ENCODE measurements at places on chromosomes 4 and X.

- DNase-seq: no peak
Observed at GRCh38 chrX:124347242-124347641, 879 bp downstream of the SH2D1A start.

- DNase-seq: no peak
Observed at GRCh38 chr4:89110541-89110985, 770 bp upstream of the TIGD2 start.

- no peak for DNase-seq
Observed at GRCh38 chr4:87851953-87852352, 19.2 kb downstream of the MEPE start.

DNA sequence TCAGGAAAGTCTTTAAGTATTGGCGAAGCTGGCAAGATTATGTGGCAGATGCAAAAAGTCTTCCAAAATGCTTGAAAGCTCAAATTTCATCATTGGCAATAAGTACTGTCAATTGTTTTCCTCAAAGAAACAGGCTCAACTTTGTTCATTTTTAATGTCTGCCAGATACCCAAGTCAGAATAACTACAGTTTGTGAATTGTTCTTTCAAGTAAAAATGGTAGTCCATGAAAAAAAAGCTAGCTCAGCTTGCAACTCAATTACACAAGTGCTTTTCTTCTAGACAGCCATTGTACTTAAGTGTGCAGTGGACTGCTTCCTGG is 70.5 kb downstream of the AFF1 start:
- no peak for DNase-seq

DNA sequence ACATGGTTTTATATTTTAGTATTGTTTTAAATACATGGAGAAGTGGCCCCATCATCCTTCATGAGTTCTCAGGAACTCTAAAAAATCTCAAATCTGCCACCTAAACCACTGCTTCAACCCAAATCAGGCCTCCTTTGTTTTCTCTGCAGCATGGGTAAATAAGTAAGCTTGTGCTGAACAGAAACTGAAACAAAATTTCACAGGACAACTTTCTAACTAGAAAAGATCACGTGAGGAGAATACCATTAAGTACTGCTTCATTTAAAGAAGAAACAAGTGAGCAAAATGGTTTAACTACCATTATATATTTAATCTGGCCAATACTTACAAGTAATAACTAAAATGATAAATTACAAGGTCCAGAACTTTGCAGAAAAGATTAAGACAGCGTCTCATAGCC is 2.5 kb downstream of the ARAP2 start:
- DNase-seq: no peak

DNA sequence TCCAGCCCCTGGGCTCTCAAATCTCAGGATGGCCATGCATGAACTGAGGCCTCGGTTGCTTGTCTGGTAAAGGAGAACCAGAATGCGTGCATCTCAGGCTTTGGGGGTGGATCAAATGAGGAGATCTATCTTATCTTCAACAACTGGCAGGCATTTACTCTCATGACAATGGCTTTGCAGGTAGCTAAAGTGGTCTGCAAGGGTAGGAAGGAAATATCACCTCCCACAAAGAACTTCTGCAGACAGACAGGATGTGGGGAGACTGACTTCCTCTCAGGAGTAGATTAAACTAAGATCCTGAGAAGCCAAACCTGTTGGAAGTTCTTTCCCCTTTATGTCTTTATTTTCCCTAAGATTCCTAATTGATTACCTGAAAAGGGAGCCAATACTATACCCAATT is 7.8 kb downstream of the LDB2 start:
- DNase-seq: no peak

GRCh38 chr4:75710246-75710645 is 14.1 kb upstream of the USO1 start:
- no peak for DNase-seq

DNA sequence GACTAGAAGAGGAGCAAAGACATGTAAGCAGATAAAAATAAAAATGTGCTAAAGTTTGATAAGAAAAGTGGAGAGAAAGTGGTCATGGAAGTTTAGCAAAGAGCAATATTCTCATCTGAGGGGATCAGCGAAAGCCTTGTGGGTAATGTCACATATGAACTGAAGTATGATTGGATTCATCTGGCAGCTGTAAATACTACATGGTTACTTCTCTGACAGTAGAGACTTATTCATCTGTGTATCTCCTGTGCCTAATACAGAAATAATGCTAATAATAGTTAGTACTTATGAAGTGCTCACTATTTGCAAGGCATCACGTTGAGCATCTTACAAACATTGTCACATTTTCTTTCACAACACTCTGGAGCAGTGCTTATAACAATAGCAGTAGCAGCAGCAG is 8.9 kb upstream of the IGSF1 start:
- DNase-seq: no peak

DNA sequence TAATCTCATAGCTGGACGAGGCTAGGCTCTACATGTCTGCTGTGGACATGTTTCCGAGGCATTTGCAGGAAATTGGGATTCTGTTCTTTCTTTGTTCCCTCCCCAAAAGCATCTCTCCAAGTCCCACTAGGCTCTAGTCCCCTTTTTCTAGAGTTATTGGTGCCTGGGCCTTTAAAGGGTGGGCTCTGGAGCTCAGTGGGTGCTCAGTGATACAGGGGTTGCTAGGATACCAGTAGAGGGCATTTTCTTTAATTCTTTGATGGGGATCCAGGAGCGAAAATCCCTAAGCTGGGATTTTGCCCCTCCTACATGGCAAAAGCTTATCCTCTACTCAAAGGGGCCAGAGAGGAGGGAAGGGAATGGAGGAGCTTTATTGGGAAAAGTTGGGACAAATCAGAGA is 34.2 kb downstream of the ARHGEF9 start:
- DNase-seq: no peak

DNA sequence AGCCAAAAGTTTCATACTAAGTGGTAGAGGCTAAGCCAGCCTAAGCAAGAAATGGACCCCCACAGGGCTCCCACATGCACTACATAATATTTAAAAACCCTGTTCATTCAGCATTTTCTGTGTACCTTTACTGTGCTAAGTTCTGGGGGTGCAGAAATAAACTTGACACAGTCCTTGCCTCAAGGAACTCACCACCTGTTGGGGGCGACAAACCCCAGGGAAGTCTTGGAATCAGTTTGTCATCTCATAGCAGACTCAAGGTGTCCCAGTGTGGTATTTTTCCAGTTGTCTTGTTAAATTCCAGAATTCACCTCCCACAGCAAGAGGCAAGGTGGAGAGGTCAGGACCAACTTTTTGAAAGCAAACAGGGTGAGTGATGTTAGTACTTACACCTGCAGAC is 43.1 kb downstream of the ATG4A start:
- DNase-seq: no peak

DNA sequence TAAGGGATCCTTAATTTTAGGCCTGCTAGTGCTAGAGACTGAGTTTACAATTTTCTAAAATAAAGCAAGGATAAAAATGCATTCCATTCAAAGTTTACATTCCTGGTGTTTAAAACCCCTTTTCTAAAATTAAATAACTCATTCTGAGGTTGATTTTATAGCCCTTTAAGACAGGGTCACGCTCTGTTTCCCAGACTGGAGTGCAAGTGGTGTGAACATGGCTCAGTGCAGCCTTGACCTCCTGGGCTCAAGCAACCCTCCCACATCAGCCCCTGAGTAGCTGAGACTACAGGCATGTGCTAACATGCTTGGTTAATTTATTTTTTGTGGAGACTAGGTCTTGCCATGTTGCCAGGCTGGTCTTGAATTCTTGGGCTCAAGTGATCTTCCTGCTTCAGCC is 6.8 kb upstream of the CDKL2 start:
- no peak for DNase-seq

DNA sequence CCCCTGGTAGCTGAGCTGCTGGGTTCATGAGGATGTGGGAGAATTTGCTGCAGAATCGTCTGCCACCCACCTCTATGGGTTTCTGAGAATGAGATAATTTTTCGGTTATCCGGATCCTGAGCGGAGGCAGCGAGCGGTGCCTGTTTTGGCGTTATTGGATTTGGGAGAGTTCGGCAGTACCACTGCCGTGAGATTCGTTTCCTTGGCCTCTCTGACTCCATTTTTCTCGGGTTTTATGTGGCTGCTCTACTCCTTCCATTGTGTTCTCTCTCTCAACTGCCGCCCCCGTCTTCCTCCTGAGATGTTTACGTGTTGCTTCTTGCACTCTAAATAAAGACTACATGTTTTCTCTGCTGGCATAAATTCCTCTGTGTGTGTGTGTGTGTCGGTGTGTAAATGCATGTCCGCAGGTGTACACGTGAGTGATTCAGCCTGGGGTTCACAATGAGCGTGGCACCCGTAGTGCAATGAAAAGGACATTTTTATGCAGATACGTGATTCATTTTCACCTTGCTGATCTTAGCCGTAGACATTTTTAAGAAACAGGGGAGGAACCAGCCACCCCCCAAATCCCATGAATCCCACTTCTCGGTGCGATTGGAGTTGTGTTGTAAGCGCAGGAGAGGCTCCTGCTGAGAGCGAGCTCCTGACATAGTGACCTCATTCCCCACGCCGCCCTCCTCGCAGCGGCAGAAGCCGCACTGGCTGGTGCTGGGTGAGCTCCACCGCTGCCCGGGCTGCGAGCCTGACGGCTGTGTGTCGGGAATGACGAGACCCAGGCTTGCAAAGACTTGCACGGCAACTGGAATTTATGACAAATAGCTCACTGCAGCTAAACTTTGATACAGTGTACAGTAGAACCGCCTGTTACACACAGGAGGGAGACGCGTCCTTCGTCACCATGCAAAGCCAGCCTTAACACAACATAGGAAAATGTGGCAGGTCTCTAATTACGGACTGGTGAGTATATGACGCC is 82.2 kb downstream of the STOX2 start:
- no peak for DNase-seq

DNA sequence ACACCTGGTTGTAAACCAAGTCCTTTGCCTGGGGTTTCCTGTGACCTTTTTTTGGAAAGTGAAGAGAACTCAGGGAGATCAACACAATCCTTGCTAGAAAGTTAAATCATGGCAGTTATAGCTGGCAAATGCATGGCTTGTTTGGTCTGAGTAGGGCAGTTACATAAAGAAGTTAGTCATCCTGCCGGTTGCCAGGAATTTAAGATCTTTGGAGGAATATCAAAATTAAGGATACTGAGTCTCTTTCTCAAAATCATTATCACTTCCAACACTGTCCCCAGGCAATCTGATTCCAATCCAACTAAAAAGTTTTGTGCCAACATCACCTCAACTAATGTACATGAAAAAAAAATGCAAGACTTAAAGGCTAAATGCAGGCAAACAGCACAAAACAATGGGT is 40.3 kb downstream of the C4orf54 start:
- no peak for DNase-seq

GRCh38 chr4:48134081-48134480 is at the start of gene TXK:
Gene TXK, minus strand, starts transcription at chr4:48134250. Its CDS starts 80 bp downstream, at chr4:48134170.
- peak; percentile 28 for DNase-seq

DNA sequence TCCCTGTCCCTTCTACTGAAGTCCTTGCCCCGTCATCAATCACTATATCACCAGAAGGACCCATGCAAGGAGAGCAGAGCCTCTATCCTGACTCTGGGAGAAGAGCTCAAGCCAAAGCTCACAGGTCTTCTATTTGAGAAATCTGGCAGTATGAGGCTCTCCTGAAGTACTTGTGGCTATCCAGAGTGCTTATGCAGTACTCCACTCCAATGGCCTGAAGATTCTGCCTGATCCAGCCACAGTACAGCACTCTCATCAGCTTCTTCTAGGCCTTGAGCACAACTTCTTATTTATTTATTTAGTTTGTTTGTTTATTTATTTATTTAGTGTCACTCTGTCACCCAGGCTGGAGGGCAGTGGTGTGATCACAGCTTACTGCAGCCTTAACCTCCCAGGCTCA is 13.0 kb downstream of the USP26 start:
- DNase-seq: no peak

GRCh38 chrX:16445166-16445752 is 204.7 kb upstream of the S100G start:
- peak; percentile 33 for DNase-seq

DNA sequence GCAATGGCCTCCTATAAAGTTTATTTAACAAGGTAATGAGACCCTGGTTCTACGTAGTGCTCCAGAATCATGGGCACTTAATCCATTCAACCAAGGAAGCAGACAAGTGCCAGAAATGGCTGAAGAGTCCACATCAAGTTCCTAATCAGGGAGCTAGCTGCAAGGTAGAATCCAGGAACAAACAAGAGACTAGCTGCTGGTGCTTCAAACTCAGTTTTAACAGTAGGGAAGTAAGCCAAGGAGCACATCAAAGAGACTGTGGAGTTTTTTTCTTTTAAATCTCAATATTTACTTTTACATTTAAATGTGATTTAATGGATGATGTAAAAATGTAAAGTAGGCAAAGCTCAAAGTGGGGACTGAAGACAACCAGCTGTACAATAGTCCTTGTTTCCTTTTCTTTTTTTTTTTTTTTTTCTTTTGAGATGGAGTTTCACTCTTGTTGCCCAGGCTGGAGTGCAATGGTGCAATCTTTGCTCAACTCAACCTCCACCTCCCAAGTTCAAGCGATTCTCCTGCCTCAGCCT is 630.4 kb downstream of the CCSER1 start:
- DNase-seq: no peak

- peak; percentile 73 for DNase-seq
Observed at GRCh38 chr4:152255437-152255836, 280.5 kb downstream of the FBXW7 start.

DNA sequence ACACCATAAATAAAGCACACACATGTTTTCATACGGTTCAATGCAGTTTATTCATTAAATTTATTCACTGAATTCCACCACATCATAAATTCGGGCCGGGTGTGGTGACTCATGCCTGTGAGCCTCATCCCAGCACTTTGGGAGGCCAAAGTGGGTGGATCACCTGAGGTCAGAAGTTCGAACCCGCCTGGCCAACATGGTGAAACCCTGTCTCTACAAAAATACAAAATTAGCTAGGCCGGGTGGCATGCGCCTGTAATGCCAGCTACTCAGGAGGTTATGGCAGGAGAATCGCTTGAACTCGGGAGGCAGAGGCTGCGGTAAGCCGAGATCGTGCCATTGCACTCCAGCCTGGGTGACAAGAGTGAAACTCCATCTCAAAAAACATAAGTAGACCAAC is 131.6 kb downstream of the PDS5A start:
- no peak for DNase-seq

- peak; percentile 34 for DNase-seq
Observed at GRCh38 chr4:6546681-6547447, 28.1 kb upstream of the MAN2B2 start.

- no peak for DNase-seq
Observed at GRCh38 chrX:51334276-51334675, 1.7 kb downstream of the NUDT10 start.

DNA sequence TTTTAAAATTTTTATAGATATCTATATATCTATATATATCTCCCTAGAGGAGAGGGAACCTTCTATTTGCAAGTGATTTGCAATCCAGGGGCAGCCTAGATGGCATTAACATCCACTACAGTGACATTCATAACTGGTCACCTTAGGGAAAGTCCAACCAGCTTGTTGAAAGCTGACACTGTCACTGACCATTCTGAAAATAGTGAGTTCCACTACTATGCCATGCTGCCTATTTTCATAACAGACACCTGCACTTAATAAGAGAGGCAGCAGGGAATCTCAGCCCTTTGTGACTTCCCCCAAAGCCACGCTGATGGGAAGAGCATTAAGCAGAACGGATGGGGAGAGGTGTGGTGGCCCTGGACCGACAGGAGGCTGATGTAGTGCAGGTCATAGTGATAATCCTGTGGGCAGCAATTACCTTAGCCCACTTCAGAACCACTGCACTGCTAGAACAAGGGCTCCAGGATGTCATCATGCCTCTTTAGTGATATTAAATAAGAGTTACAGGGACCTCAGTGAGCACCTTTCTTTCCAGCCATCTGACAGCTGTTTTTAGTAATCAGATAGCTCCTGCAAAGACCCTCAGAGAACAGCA is 51.3 kb downstream of the GPRIN3 start:
- no peak for DNase-seq

GRCh38 chrX:20263474-20263873 is 3.2 kb downstream of the RPS6KA3 start:
- DNase-seq: no peak

GRCh38 chrX:46737041-46737440 is 21.9 kb downstream of the SLC9A7 start:
- DNase-seq: no peak
